GM03348 (cell line): ENCODE measurements at places on chromosomes 2 and 18.

DNA sequence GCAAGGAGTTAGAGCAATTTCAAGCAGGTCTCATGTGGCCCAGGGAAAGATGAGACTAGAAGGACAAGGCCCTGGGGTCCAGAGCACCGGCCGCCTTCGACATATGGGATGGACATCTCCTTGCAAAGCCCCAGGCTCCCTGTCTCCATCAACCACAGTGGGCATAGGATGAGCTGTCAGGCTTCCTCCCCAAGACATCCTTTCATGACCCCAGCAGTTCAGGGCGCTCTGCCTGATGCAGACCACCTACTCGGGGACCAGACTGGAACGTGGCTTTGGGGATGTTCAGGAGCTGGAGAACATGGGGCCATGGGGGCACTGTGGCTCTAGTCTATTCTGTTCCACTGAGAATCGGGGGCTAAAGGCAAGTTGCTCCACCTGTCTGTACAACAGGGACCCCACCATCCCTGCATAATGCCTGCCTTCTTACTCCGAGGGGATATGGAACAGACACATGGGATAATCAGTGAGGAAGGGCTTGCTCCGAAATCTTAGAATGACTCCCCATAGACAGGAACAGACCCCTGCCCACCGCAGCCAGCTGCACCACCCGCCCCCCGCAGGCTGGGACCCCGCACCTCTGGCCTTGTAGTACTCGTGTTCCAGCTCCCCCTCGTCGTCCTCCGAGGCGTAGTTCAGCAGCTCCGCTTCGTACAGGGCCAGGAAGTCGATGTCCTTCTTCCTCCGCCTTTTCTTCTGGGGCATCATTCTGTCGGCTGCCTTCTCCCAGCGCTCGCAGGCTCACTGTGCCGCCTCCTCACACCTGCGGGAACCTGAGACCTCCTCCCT is 500 bp downstream of the LOXHD1 start:
- DNase-seq = no peak

DNA sequence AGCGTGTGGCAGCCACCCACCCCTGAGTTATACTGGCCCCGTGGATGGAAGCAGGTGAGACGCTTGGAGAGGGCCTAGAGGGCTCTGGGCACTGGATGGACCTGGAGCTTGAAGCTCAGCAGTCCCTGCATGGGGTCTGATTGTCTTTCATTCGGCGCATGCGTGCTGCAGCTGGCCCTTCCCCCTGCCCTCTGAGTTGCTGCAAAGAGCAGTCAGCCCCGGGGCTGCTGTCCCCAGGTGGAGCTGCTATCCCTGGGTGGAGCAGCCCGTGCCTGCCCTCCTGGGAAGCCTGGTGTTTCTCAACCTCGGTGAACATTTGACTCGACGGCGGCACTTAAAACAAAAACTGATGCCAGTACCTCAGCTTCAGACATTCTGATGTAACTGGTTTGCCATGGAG is 29.6 kb downstream of the IGFBP5 start:
- no peak for DNase-seq

GRCh38 chr18:354003-354402 is 86.2 kb upstream of the THOC1 start:
- no peak for DNase-seq

DNA sequence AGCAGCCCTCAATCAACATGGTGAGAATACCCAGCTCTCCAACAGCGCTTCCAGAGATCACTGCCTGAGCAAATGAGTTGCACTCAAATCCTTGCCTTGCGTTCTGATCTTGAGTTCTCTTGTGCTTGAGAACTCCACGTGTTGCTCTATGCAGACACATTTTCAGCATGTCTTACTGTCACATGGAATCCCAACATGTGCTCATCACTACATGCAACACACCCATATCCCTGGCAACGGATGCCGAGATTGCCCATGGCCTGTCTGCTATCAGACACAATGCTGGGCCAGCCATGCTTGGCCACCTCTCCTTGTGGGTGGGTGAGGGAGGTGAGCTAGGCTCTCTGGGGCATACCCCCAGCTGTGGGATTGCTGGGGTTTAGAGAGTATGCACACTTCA is 91.9 kb upstream of the LDAH start:
- DNase-seq = no peak

DNA sequence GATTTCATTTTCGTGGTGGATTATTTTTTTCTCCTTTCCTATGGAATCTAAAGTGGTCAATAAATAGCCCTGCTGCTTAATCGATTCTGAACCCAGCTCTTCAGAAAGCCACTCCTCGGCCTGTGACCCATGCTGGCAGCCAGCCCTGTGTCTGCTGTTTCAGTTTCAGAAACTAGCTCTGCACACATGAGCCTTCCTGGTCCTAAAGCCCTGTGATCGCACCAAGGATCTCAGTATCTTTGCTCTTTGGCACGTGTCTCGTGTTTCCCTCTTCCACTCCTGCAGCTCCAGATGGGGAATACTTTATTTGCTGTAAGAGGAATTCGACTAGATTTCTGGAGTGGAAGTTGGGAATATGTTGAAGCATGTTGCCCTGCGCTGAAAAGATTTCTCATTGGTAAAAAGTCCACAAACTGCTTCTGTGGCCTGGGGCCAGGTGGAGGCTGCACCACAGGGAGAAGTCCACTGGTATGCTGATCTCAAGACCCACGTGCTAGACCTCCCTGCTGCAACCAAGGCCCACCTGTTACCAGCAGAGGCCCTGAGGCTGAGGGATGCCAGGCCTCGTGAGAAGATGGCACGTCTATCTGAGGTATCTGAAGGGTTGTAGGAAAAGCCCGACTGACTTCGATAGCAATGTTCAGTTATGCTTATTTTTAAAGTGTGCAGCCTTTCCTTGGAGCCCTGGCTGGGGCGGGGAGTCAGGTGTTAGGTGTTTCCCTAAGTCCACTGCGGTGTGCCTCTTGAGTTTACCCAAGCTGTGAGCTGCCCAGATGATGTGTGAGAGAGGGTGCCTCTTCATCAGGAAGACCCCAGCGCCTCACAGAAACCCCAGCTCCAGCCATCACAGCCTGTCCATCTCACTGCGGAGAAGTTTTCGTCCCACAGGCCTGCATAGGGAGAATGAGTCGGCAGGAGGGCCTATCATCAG is 33.6 kb upstream of the CELF4 start:
- DNase-seq = no peak

GRCh38 chr2:234404957-234405356 is 91.9 kb downstream of the ARL4C start:
- no peak for DNase-seq

DNA sequence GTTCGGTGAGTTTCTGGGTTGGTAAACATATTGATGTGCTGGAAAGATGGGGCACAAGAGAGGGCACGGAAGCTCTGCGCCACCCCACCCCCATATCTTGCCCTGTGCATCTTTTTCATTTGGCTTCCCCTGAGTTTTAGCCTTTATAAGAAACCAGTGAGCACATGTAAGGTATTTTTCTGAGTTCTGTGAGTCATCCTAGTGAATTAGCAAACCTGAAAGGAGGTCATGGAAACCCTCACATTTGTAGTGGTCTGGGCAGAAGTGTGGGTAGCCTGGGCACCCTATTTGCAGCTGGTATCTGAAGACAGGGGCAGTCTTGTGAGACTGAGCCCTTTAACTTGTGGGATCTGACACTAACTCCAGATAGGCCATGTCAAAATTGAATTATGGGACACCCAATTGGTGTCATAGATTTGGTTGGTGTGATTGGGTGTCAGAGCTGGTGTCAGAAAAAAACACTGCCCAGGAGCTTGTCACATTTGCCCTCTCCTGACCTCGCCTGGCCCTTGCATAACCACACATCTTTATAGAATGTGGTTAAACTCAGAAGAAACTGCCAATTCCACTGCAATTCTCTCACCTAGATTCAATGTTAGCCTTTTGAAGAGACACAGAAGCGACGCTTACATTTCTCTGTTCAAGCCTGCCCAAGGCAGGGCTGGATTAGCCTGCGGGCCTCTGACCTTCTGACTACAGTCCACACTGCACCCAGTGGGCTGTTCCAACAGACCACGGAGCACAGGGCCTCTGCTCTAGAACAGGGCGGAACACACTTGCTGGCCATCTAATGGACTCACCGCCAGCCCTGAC is 12.0 kb upstream of the GALM start:
- no peak for DNase-seq

DNA sequence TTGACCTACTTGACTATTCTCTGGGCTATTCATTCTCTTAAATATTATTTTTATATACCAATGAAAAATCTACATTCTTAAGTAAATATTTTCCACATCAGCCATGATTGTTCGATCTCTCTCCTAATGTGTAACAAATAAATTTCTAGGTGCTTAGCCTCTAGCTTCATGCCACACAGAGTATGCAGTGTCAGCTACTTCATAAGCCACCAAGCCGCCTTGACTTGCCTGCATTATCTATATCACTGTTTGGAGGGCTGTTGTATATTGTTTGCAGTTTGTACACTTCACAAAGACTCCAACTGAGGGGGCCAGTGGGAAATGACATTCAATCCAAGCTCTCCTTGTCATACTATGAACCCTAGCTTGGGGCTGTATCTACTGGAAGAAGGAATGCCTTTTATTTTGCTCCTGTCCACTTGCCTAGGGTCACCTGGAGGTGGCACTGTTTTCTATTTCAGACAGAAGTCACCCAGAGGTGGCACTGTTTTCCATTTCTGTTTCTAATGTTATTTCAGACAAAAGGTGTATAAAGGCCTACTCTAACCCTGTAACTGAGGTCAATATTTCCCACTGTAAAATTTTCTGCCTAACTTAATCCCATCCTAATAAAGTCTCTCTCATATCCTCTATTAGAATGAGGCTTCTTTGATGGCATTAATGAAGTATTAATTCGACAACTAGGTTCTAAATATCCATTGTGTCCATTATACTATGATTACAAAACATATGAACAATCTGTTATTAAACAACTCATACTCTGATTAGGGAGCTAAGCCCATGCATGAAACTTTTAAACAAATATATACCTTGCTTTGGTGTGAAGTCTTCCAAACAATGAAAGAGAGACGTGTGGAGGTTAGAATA is 36.4 kb downstream of the COL5A2 start:
- no peak for DNase-seq

DNA sequence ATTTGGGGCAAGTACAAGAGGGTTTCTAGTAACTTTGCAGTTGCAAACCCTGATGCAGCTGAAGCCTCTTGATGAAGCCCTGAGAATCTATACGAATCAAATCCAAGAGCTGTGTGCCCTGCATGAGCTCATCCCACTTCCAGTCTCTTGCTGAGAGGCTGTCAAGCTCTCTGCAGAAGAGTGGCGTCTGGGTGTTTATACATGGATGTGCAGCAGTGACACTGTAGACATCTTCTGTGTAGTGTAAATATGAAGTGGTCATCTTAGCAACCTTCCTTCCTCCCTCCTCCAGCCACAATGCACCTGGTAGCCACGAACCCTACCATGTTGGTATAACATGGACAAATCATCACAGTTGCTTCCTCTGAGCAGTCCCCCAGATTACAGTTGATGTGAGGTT is 18.4 kb upstream of the KIAA2012 start:
- DNase-seq = no peak

DNA sequence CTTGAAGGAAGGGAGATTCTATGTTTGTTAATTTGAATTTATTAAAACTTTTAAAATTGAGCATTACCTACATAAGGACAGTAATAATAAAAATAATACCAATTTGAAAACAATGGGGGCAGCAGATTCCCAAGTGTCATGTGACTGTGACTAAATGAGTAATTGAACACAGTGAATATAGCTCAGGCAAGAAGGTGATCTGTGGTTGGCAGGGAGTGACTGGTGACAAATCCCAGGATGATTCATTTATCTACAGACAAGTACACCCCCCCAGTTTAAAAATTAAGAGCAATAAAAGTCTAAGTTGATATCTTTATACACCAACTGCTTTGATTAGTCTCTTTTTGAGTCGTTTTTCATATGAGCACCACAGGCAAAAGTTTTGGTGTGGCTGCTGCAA is 299.5 kb downstream of the ARHGAP15 start:
- no peak for DNase-seq

GRCh38 chr2:49111456-49111855 is 42.9 kb downstream of the FSHR start:
- DNase-seq = no peak

DNA sequence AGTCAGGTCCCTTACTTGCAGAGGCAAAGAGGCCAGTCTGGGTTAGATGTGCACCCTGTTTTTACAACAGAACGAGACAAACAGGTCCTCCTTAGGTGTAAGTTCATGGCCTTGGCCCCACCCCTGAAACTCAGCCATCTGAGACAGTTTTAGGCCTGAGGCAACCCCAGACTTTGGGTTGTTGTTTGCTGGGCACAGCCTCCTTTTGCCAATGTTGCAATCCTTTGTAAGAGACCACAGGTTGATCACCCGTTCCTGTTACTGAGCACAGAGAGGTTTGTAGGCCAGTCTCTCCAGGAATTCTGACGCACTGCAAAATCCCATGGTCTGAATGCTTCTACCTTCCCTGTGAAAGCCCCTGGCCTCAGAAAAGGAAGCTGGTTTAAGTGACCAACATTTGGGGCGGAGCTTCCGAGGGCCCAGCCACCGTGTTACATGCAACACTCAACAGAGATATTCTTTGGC is 15.5 kb upstream of the IL1RN start:
- DNase-seq = no peak

DNA sequence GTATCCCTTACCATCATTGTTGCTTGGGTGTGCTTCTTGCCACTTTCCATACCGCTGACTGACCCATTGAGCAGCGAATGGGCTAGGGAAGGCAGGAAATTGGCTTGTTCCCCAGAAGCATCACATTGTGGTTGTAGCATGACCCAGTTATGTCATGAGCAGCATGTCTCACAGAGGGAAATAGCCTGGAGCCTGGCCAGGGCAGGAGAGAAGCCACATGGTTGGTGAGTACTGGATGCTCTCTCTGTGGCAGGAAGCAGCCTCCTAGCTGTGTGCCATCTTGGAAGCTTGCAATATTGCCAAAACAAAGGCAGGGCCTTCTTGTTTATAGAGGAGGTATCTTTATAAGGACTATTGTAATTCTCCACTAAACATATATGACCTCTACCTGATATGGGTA is 482.6 kb downstream of the PIK3C3 start:
- DNase-seq = no peak

- no peak for DNase-seq
Measured at GRCh38 chr2:85596026-85596333, 435 bp downstream of the RNF181 start.

DNA sequence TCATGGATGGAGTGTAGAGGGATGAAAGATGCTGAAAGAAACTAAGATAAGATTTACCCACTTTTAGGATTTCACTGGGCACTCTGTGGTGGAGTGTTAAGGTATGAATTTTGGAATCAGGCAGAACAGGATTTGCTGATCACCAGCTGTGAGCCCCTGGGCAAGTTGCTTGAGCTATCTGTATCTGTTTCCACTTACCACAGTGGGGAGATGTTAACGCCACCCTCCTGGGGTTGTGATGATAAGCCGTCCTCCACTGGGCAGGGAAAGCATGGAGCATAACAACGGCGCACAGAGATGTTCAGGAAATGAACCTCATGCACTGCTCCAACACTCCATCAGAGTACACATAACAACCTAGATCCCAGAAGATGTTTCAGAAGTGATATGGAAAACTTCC is 160.6 kb downstream of the MTCL1 start:
- DNase-seq = no peak

DNA sequence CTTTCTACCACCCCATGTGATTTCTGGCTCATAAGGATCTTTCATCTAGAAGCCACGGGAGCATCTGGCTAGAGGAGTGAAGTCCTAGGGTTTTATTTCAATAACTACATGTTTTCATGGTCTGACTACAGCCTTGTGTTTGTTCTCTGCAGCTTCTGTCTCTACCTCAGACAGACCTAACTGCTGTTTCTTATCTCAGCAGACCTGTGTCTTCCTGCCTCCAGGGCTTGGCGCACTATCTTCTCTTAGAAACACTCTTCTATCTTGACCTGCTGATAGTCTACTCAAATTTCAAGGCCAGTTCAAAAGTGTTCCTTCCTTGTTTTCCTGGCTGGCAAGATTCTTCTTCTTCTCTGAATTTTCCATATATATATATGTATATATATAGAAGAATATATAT is 11.0 kb upstream of the TRIB2 start:
- no peak for DNase-seq
